Activated T-helper 1 cell treated with Interleukin-2 at 50 U/mL for 16 hours (primary cell): ENCODE measurements at places on chromosomes 16 and 17.

GRCh38 chr16:5504064-5504781 is 406.6 kb upstream of the EEF2KMT start:
- DNase-seq, result no peak

GRCh38 chr17:39517224-39517623 is 55.9 kb downstream of the CDK12 start:
- DNase-seq, result no peak

DNA sequence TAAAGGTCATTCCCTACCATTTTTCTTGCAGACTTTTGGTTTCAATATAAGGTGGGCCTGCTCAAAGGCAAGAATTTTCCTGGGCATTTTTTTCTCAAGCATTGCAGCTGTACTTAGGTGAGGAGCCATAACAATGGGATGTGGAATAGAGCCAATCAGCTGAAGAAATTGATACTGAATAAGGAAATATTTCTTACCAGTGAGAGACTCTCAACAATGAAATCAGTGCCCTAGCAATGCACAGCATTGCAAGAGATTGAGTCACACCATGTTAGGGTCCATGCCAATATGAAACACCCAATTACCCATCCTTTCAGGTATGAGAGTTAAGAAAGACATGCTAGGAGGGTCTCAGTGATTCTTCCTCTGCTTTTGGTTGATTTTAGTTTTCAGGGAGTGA is 237.6 kb downstream of the SOX9 start:
- no peak for DNase-seq

DNA sequence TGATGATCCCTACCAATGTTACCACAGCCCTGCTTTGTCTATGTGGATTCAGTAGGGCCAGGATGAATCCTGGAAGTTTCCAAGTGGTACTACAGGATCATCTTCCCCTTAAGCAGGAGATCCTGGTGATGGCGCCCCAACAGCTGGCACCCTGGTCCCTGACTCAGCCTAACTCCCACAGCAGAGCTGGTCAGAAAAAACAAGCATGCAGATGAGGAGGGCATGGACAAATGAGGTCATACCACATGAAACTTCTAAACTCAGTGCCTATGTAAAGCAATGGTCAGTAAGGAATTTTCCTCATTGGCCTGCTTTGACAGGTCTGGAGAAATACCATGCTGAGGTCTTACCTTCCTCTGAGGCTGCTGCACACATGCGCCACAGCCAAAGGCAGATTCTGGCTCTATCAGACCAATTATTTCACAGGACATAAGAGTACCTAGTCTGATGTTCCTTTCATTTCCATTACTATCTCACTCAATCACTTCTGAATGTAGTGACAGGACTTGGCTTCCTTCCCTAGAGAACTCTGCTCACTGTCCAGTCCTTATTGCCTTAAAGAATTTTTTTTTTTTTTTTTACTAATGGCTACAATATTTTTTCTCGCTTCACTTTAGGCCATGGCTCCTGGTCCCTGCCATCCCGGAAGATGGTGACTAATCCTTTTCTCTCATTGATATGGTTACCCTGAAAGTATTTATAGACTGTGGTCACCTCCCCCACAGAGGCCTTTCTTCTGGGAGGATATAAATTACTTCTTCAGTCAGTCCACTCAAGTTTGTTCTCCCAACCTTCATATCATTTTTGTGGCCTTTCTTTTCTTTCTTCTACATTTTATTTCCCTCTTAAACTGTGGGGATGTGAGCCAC is 525.2 kb upstream of the PSMD7 start:
- DNase-seq, result no peak

DNA sequence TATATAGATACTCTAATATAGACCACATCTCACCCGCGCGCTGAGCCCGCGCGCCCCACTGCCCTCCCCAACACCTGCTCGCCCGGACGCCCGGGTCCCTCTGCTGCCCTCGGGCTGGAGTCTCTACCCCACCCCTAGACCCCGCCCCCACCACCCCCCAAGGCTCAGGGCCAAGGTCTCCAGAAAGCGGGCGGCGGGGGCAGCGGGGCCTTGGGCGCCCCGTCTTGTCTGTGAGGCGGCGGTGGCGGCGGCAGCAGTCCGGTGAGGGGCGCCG is 2.6 kb downstream of the HES7 start:
- DNase-seq, result no peak

DNA sequence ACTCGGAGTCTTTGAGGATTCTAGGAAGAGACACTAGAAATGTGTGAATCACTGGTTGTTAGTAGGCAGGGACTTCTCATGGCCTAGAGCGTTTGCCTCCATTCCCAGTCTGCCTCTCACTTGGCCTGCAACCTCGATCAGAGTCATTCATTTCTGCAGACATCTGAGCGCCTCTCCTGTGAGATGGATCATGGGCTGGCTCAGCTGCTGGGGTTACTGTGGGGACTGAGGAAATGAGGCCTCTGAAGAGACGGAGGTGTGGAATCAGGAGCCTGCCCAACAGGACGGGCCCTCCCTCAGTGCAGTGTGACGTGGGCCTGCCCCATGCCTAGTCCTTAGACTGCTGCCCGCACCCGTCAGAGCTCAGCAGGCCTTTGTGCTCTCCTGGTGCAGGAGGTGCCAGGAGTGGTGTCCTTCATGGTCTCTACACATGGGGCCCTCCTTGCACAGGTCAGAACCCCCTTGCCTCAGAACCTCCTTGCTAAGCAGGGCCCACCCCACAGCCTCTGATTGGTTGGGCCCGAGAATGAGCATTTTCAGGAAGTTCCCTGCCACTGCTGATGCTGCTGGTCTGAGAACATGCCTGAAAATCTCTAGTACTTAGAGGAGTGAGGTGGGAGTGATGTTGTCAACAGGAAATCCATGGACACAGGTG is 99.4 kb downstream of the NPIPB11 start:
- DNase-seq, result no peak

DNA sequence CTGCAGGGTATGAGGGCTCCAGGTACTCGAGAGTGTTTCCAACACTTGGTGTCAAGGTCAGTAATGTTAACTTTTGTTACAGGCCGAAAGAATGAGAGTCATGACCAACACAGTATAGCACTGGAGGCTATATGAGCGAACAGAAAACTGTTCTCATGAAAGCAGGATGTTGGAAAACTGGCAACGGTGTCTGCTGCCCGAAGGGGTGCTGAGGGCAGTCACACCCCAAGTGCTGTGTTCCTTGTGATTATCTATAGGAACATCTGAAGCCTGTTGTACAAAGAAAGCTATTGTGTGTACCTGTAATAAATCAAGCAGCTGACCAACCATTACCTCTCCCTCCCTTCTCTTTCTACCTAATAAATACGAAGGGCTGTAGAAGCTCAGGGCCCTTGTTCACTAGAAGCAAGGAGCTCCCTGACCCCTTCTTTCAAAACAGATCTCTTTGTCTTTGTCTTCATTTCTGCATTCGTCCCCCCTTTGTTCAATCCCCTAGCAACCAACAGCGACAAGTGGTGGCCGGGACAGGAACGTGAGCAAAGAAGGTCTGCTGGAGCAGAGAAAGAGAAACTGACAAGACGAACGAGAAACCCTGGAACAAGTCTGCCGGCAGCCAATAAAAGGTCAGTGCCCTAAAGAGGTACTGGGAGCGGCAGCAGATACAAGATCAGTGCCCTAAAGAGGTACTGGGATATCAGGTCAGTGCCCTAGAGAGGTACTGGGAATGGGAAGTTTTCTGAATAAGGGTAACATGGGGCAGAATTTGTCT is 7.6 kb downstream of the CD300LD start:
- DNase-seq, result no peak

DNA sequence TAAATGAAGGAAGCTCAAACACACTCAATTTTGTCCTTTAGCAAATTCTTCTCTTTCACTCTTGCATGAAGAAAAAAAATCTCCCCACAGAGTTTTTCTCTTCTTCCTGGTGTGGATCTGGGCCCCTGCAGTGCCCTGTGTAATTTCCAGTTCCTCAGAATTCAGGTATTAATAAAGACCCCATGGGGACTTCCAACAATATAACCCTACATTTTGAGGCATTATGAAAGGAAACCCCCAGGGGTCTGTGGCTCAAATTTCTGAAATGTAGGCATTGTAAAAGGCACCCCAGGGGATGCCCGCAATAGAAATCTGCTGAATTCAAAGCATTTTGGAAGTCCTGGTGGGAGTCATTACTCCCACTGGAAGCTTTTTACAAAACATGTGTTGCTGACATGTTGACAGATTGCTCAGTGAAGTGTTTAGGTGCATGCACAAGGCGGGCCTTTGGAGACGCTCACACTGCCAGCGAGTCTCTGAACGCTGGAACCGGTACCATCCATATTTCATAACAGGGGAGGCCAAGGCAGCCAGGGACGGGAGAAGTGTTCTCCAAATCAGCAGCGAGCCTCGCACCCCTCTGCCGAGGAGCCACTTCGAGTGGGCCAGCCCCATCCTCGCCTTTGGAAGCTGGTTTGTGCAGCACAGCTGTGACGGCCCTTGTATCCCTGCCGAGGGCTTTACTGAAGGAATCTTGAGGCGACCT is 154.0 kb downstream of the ZNF423 start:
- DNase-seq, result no peak

DNA sequence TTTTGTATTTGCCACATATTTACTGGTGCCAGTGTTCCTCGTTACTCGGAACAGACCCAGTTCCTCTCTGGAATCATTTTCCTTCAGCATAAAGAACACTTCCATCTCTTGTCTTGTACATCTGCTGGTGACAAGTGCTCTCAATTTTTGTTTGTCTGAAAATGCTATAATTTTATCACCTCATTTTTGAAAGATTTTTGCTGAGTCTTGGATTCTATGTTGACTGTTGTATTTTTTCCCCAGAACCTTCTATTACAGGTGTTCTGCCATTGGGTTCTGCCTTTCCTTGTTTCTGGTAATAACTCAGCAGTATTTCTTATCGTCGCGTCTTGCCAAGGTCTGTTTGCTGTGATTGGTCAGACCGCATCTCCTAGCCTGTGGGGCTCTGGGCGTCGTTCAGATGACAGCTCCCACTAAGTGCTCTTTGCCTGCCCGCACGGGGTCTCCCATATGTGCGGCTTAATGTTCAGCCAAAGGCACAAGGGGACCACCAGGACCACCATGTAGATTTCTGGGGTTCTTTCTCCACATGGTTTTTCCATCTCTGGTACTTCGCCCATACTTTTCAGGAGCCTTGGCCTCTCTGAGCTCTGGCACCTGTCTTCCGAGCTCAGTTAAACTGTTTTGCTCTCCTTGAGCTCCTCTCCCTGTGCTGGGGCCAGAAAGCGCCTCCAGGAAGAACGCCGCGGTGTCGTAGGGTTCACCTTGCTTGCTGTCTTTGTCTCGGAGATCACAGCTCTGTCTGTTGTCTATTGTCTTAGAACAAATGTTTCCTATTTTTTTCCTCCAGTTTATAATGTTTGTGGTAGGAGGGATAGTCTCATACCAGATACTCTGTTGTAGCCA is 80.0 kb downstream of the METRNL start:
- DNase-seq, result no peak

- no peak for DNase-seq
These were observed 46.1 kb downstream of the ARHGAP17 start for GRCh38 chr16:24969071-24969470.

GRCh38 chr16:50301626-50302471 is 35.5 kb downstream of the ADCY7 start:
- DNase-seq, result no peak

GRCh38 chr17:71313866-71314265 is 807.0 kb upstream of the SOX9 start:
- DNase-seq, result no peak

DNA sequence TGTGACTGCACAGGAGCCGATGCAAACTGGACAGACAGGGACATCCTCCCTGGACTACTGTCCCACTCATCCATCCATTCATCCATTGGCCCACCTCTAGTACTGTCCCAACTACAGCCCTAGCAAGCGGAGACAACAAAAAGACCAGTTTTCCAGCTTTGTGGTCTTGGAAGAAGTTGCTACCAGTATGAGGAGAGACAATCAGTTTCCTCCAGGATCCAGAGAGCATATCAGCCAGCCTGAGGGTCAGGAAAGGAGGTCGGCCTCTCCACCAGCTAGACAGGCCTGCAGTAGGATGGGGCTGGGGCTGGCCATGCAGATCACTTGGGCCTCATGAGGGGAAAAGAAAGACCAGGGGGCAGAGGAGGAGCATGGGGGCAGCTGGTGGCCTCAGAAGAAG is 16.8 kb downstream of the KRT33A start:
- no peak for DNase-seq

DNA sequence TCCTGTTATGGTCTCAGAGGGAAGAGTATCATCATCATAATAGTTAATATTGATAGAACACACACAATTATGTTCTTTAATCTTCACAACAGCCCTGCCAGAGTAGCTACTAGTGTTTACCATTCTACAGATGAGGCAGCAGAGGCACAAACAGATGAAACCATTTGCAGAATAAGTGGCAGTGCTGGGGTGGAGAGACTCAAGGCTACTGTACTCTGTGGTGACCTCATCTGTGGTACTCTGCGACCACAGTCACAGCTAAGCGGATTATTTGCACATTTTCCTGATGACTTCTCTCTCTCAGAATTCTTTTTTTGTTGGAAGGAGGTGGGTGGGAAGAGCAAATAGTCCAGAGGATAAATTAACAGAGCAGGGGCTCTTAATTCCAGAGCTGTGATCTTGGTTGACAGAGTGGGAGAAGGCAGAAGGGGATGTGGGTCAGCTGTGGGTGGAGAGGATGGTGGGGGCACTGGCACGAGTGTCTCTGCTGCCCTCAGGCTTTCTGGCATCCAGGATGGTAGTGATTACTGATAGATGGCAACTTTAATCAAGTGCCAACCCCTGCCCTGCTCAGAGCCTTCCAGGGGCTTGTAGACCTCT is 41.8 kb downstream of the MRM1 start:
- DNase-seq, result no peak

DNA sequence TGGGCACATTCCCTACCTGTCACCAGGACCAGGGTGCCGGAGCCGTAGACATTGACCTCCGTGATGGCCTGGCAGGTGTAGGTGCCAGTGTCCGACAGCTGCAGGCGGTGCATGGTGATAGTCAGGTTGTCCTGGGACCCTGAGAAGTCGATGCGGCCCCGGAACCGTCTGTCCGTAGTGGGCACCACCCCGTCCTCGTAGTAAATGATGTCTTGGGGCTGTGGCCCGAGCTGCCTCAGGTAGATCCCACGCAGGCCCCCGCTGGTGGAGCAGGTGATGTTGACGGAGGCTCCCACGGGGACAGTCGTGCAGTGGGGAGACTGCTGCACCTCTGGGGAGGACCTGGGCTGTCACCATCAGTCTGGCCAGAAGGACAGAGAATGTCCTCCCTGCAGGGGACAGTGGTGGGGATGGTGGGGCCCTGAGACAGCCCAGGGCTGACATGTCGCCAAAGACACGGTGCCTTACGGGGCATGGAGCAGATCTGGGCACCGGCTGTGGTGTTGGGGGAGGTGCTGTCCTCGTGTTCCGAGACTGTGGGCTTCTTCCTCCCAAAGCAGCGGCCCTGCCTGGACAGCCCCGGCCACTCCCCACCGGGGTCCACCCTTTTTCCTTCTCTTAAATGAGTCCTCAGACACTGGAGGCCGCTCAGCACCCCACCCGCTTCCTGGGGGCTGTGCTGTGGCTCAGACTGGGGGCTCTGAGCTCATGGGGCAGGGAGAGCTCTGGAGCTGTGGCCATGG is 586 bp downstream of the CD7 start:
- no peak for DNase-seq
